ENCODE measurements at places on chromosomes 3 and 15.

DNA sequence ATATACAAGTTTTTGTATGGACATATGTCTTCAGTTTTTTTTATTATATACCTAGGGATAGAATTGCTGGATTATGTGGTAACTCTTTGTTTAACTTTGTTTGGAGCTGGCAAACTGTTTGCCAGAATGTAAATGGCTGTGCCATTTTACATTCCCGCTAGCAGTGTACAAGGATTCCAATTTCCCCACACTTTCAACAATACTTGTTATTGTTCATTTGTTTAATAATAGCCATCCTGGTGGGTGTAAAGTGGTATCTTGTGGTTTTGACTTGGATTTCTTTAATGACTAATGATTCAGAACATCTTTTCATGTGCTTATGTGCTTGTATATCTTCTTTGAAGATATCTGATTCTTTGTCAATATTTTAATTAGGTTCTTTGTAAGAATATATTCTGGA is 64.4 kb downstream of the ZNF609 start:
- no peak for DNase-seq

GRCh38 chr3:139827833-139828232 is 107.2 kb upstream of the CLSTN2 start:
- DNase-seq, result no peak

DNA sequence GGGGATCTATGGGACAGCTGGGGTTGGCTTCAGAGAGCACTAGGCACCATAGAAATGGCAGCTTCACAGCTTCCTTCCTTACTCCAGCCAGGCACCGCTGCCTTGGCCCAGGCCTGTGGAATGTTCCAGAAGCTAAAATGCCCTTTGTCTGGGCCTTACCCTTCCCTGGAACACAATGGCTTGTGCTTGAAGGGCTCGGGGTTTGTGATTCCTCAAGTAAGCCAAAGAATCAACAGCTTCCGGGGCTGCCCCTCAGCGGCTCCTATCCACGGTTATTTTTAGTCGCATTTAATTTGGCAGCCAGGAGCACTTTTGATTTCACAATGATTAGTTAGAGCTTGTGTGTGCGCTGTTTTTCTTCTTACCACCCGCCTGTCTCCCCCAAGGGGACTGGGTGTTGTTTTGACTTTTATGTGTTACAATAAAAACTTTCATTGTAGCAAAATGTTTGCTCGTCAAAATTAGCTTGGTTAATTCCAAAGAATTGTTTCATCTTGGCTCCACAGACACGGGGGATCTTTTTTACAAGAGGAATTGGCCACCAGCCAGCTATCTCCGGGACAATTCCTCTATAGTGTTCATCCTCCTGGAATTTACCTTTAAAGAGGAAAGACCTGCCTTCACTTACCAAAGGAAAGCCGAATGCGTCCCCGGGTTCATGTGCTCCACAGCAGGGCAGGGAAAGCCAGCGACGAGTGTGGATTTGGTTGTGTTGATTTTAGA is 73.8 kb downstream of the TLE3 start:
- DNase-seq, result no peak

GRCh38 chr3:154029926-154030325 is 91.3 kb upstream of the ARHGEF26 start:
- DNase-seq, result no peak

GRCh38 chr3:81743096-81744025 is 18.1 kb downstream of the GBE1 start:
- DNase-seq, result no peak

GRCh38 chr3:28577941-28578500 is 229.4 kb upstream of the AZI2 start:
- no peak for DNase-seq

- no peak for DNase-seq
Measured at GRCh38 chr3:194112120-194113106, 23.5 kb upstream of the HES1 start.

GRCh38 chr3:83457551-83457950 is 1501.2 kb upstream of the CADM2 start:
- no peak for DNase-seq

GRCh38 chr15:40906991-40907802 is 12.9 kb downstream of the VPS18 start:
- no peak for DNase-seq

GRCh38 chr3:145857956-145858355 is 303.0 kb downstream of the PLOD2 start:
- DNase-seq, result no peak

DNA sequence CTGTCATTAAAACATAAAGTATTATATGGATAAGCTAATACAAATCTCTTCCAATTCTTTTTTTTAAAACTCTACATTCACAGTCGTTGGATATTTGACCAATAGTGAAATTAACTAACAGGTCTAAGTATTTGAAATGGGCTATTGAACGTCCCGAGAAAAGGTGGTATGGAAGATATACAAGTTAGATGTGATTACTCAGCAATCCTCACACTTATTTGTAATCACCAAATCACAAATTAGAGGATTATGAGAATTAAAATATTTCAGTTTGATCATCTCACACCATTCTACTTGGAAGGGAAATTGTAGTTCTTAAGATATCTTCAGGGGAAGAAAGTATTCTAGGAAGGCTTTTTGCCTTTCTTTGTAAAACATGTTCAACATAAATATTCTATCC is 60.5 kb downstream of the GAP43 start:
- DNase-seq, result no peak

- DNase-seq, result no peak
Measured at GRCh38 chr3:177382944-177383343, 185.7 kb upstream of the TBL1XR1 start.

DNA sequence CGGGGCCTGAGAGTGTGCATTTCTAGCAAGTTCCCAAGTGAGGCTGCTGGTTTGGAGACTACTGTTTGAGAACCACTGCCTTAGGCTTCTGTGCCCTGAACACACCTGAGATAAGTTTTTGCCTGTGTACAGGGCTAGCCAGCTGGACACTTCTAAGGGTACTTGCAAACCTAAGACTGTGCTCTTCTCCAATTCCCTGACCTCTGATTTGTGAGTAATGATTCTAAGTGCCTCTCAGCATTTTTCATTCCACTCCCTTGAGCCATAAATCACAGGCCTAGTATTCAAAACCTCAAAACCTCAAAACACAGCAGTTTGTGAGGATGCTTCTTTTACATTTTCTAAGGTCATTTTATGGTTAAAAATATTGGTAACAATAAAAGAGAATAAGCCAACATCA is 148.4 kb downstream of the CHST2 start:
- no peak for DNase-seq

GRCh38 chr3:119967353-119968006 is 126.8 kb downstream of the GSK3B start:
- no peak for DNase-seq

DNA sequence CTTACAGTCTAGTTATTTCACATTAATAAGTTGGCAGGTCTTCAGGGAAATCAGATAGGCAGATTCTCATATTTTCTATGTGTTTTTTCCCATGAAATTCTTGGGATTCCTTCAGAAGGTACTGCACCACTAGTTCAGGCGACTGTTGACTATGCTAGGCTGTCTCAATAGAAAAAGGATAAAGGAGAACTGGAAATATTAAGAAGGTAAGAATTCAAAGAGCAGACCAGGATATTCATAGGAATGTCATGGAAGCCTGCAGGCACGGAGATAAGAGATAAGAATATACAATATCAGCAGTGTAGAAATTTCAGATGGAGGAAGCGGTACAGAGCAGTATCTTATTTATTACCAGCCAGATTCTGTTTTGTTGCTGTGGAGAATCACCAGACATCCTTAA is 432.1 kb upstream of the MDFIC2 start:
- no peak for DNase-seq

Data from stimulated activated CD4-positive, alpha-beta T cell treated with anti-CD3 and anti-CD28 coated beads, Interleukin-1b, Interleukin-23, amount 100 ng/mL, for 4 hours (primary cell).